CD4-positive, alpha-beta memory T cell (primary cell): ENCODE measurements at places on chromosomes 6 and 20. TPM values are rescaled to one million over a fixed set of nuclear protein-coding genes. Genes with fewer than 3 reads are reported as not detected.

Gene CD24
- not detected for total RNA-seq

Gene SIRPB1
- 4.7 TPM for total RNA-seq

Gene KCNK16
- total RNA-seq = not detected

Gene PKIG
- total RNA-seq = 1.1 TPM

Gene ZNF311
- total RNA-seq = 0.33 TPM

Gene C6orf118
- not detected for total RNA-seq

Gene BACH2
- 48.0 TPM for total RNA-seq

Gene ANKRD6
- 5.8 TPM for total RNA-seq

Gene KCNB1
- not detected for total RNA-seq

Gene WFDC12
- total RNA-seq = not detected

Gene SNAI1
- 0.44 TPM for total RNA-seq

Gene HTR1E
- not detected for total RNA-seq

Gene PLEKHG1
- total RNA-seq = 3.9 TPM

DNA sequence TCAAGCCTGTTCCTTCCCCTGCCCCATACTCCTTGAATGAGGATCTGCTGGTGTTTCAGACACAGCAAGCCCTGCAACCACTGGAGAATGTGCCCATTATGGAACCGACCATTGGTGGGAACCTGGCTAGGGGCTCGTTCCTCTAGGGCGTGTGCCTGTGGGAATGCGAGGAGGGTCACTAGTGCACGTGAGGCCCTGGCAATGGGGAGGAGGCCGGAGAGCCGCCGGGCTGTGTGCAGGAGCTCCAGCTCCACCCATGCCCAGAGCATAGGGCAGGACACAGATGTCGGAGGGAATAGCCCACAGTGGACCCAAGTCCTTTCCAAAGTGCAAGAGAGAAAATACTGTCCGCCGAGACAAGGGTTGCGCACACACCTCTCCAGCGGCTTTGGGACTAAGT, 99.3 kb downstream of the ERMARD start:
- DNase-seq = no peak

DNA sequence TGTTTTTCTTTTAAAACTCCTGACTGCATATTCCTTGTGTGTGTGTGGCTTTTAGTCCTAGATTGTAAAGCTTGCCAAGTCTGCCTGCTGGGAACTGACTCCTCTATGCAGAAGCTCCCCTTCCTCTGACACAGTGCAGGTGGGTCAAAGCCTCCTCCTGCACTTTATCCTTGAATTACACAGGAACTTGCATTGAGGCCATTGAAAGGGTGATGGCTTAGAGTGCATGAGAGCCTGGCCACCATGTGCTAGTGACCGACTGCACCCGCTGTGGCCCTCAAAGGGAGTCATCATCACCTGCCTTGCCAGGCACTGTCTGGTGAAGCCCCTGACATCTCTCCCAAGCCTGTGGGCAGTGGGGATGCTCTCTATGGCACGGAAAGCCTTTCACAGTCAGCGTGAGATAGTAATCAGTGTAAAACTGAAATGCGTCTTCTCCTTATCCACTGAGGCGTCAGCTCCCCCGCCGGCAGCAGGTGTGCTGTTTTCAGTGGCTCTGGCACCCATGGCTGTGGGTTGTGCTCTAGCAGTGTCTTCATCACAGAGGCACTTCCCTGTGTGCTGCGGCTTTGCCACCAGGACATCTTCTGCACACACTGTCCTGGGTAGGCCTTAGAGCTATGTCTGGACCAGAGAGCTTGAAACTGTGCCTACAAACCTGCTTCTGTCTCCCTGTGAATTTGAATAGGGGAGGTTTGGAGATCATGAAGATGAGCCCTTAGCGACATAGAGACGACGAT, 87.9 kb downstream of the THBS2 start:
- DNase-seq = no peak

DNA sequence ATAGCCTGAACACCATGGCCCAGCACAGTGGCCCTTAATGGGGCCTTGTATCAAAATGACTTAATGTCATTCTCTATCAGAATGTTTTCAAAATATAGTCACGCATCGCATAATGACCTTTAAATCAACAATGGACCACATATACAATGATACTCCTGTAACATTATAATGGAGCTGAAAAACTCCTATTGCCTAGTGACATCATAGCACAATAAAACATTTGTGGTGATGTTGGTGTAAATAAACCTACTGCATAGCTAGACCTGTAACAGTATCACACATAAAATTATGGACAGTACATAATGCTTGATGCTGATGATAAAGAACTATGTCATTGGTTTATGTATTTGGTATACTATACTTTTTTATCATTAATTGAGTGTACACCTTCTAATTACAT, 9.3 kb downstream of the ELOVL5 start:
- DNase-seq = no peak

DNA sequence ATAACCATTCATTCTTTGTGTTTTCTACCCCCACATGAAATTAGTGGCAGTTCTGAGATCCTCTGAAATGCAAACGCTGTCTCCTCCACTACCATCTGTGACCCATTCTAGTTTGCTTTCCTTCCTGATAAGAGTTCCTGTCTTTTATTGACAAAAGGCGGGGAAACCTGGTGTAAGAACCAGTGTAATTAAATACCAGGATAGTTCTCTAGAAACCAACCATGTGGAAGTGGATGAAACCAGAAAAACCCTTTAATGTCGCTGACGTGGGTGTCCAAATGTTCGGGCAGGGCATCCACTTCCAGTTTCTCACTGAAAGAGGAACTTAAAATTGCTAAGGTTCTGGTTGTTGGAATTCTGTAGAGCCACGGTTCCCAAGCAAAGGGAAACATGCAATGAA, 79.1 kb downstream of the TNFRSF21 start:
- no peak for DNase-seq

- DNase-seq = no peak
Observed at GRCh38 chr20:47925593-47925992, 140.3 kb upstream of the SULF2 start.

DNA sequence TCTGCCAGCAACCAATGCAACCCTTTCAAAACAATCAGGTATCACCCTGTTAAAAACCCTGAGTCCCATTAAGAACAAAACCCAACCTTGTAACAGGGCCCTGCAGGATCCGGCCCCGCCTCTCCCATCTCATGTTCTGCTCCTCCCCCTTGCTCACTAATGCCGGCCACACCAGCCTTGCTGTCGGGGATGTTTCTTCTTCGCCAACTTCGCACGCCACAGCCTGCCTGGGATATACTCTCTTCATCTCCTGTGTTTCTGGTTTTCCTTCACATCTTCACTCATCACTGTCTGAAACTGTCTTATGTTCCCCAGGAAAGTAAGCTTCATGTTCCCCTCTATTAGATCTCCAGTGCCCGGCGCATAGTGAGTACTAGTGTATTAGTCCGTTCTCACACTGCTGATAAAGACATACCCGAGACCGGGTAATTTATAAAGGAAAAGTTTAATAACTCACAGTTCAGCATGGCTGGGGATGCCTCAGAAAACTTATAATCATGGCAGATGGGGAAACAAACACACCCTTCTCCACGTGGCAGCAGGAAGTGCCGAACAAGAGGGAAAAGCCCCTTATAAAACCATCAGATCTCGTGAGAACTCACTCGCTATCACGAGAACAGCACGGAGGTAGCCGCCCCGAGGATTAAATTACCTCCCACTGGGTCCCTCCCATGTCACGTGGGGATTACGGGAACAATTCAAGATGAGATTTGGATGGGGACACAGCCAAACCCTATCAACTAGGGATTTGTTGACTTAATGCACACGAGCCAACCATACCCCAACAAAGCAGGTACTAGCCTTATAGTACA, 5.1 kb downstream of the TP53RK start:
- no peak for DNase-seq

- no peak for DNase-seq
Observed at GRCh38 chr6:7473805-7474719, 67.4 kb upstream of the DSP start.

GRCh38 chr20:63370618-63371187, 9.6 kb upstream of the CHRNA4 start:
- DNase-seq = no peak

DNA sequence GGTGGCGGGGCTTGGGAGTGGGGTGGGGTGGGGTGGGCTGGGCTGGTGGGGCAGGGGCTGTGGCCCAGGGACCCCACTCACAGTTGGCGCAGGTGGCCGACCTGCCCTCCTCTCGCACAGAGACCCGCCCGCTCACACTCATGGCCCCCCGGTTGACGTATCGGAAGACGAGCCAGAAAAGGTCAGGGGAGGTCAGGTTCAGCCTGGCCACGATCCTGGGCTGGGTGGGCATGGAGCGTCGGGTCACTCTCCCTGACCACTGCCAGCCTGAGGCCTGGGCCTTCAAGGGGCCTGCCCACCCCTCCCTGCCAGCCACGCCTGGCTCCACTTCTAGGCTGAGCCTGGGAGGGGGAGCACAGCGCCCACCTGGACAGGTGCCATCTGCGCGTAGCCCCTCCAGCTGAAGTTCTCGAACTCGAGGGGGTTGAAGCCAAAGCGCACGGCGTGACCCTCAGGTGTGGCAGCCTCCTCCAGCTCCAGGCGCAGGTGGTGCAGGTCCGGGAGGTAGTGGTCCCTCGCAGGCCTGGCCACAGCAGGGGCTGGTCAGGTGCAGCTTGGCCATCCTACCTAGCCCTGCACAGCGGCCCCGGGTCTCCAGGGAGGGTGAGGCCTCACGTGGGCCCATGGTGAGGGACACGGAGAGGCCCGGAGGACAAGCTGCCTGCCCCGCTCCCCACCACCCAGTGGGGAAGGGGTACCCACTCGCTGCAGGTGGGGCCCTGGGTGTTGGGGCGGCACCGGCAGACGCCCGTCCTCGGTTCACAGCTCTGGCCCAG, 31.2 kb downstream of the ADRM1 start:
- DNase-seq = no peak

DNA sequence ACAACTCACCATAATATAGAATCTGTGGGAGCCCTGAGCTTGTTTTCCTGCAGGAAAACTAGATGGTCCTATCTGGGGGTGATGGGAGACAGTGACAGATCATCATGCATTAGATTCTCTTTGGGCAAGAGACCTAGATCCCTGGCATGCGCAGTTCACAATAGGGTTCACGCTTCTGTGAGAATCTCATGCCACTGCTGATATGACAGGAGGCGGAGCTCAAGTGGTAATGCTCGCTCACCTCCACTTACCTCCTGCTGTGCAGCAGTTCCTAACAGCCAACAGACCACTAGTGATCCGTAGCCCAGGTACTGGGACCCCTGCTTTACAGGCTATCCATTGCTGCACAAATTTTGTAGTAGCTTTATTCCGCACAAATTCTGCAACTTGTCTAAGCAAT, 84.5 kb downstream of the HIVEP2 start:
- DNase-seq = no peak

GRCh38 chr6:168844821-168845609, 404.0 kb downstream of the SMOC2 start:
- DNase-seq = no peak

- DNase-seq = no peak
Observed at GRCh38 chr6:152461556-152461955, 175.6 kb downstream of the SYNE1 start.

DNA sequence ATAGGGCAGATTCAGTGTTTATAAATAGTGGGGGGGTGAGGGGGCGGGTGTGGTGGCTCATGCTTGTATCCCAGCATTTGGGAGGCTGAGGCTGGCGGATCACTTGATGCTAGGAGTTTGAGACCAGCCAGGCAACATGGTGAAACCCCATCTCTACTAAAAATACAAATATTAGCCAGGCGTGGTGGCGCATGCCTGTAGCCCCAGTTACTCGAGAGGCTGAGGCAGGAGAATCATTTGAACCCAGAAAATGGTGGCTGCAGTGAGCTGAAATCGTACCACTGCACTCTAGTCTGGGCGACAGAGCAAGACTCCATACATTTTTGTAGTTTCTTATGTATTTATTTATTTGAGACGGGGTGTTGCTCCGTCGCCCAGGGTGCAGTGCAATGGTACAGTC, 109.0 kb upstream of the ZNF217 start:
- DNase-seq = no peak

DNA sequence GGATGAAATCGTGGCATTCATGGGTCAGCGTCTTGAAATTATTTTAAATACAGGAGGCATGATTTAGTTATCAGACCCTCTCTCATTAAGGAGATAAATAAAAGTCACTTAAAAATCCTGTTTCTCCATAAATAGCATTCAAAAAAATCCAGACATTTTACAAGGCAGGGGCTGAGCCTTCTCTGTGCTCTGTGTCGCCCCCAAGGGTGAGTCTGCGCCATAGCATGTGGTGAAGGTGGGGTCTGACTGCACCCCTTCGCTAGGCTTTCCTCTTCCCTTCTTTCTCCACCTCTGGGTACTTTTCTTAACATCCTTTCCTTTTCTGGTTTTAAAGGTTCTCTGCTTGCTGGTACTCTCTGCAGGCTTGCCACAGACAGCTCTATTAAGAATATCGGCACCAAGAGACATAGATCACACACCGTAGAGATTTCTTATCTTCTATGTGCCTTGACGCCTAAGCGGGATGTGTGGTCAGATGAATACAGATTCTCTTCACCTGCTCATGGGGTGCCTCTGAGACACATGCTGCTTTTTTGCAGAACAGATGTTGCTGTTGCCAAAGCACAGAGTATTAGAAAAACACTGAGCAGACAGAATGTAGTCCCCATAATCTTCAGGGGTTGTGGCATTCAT, 20.1 kb upstream of the FAM209A start:
- no peak for DNase-seq

- no peak for DNase-seq
Observed at GRCh38 chr6:42201382-42201781, 6.6 kb upstream of the GUCA1B start.

GRCh38 chr20:43900496-43900895, 14.2 kb upstream of the TOX2 start:
- DNase-seq = no peak

GRCh38 chr6:129194306-129194941, 311.5 kb downstream of the LAMA2 start:
- DNase-seq = no peak

GRCh38 chr20:44805979-44806620, 4.2 kb downstream of the RIMS4 start:
- DNase-seq = no peak

GRCh38 chr6:127403636-127404035, 55.6 kb downstream of the KIAA0408 start:
- no peak for DNase-seq

GRCh38 chr6:136592930-136593673, 42.9 kb upstream of the MAP7 start:
- DNase-seq = no peak

GRCh38 chr20:9966966-9967365, 67.8 kb upstream of the ANKEF1 start:
- DNase-seq = no peak

DNA sequence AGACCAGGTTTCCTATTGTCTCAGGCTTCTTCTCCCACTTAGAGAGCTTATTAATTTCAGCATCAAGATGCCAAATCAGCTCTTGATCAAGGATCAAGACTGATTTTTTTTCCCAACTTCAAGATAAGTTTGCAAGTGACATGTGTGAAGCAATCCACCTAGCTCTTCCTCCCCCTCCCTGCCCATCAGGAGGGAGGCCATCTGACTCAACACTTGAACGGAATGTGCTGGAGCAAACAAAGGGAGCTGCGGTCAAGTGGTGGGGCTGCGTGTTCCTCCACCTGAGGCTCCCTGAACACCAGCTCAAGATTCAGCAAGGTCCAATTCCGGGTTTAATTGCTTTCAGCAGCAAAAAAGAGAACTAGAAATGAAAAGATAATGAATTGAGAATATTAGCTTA, 38.7 kb downstream of the TTI1 start:
- no peak for DNase-seq

- DNase-seq = no peak
Observed at GRCh38 chr20:58583176-58583575, 67.9 kb upstream of the STX16 start.
